ENCODE measurements at places on chromosomes 13 and 19. TPM values are rescaled to one million over a fixed set of nuclear protein-coding genes. Genes with fewer than 3 reads are reported as not detected.

PTH2 gene
- total RNA-seq: not detected

ZNF229 gene
- 0.55 TPM for total RNA-seq

ZNF350 gene
- total RNA-seq: 14.0 TPM

AMER2 gene
- total RNA-seq: not detected

ZNF223 gene
- total RNA-seq: 0.50 TPM

JUND gene
- total RNA-seq: 402 TPM

TLE2 gene
- 1.4 TPM for total RNA-seq

Data from activated CD4-positive, alpha-beta memory T cell treated with anti-CD3 and anti-CD28 coated beads, Interleukin-2, amount 10 ng/mL, durations not matched to agents 7 days and 5 days (primary cell).